Activated CD4-positive, alpha-beta T cell treated with anti-CD3 and anti-CD28 coated beads for 4 hours (primary cell): ENCODE measurements at places on chromosomes 4 and X.

- DNase-seq, result no peak
These were observed 1403.5 kb upstream of the PABPC4L start for GRCh38 chr4:135605076-135605475.

DNA sequence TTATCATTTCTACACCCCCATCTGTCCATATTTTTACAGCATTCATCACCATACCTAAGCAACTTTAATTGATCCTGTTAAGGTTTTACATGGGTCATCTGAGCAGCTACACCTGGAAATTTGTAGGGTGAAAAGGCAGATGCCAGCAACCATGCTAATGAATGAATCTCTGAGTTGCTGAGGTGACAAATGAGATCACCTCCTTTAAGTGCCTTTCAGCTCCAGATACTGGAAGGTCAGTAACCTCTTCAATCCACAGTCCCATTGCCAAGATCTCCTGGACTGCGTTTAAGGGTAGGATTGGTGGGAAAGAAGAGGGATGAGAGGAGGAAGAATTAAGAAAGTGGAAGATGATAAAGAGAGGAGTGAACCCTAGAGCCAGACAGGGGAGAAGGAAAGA is 8.5 kb upstream of the BMP3 start:
- DNase-seq, result no peak

- no peak for DNase-seq
These were observed 81.8 kb upstream of the NAP1L5 start for GRCh38 chr4:88779431-88779830.

GRCh38 chr4:168619266-168619631 is 122.4 kb downstream of the PALLD start:
- DNase-seq, result no peak

GRCh38 chr4:15652841-15653240 is 2.3 kb downstream of the FBXL5 start:
- no peak for DNase-seq

- no peak for DNase-seq
These were observed 89.0 kb upstream of the GK2 start for GRCh38 chr4:79497001-79497400.

DNA sequence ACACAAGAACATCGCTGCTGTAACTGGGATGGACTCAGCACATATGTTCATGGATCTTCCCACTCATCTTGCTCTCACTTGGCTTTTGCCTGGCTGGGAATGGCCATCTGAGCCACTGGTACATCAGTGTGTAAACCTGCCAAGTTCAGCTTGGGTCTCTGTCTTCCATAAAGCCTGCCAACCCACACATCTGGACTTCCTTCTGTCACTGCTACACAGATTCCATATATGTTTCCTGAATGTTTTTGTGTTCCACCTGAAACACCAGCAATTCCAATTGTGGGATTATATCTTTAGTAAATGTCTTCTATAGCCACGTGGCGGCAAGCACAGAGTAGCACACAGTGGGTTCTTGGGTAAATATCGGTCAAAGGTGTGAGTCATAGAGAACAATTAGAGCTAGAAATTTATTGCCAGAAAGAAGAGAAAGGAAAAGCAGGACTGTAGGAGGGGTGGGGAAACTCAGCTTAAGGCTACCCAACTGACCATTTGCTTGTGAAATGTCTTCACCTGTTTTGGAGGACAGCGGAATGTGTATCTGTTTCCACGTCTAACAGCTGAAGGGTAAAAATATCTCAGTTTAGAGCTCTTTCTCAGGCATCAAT is 125.9 kb downstream of the MFAP3L start:
- DNase-seq, result no peak

DNA sequence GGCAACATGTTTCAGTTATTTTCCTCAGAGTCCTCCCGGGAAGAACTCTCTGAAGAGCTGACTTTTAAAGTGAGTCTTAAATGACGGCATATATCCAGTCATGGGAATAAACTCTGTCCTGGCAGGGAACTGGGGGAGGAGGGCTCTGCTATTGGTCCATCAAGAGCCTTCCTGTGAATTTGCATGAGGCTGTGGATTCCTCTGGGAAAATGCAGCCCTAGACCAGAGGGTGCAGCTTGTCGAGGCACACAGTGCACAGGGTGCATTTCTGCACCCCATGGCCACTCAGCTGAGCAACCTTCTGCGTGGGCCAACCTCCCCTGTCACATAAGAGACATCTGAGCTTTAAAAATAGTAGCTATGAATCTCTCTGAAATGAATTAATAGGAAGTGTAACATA is 360.0 kb downstream of the GALNTL6 start:
- no peak for DNase-seq

DNA sequence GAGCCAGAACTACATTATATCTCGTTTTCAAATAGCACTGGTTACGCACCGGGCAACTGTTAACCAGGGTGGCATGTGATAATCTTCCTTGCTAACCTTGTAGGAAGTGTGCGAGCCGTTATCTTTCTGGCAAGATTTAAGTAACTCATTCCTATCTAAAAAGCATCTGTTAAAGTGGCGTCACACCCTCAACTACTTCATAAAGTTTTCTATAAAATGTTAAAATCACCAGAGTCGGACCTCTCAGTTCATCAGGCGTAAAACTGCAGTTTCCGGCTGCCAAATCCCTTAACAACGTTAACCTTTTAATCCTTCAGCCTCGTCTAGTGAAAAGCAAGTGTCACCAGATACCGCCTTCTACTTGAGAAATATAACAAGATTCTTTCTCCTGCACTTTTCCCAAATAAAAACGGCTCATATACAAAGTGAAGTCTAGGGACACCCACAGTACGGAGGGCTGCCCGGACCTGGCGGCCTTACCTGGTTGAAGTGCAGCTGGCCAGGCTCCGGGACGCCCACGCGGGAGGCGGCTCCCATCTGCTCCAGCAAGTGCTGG is 1.2 kb downstream of the SLC39A8 start:
- DNase-seq, result peak; percentile 55

DNA sequence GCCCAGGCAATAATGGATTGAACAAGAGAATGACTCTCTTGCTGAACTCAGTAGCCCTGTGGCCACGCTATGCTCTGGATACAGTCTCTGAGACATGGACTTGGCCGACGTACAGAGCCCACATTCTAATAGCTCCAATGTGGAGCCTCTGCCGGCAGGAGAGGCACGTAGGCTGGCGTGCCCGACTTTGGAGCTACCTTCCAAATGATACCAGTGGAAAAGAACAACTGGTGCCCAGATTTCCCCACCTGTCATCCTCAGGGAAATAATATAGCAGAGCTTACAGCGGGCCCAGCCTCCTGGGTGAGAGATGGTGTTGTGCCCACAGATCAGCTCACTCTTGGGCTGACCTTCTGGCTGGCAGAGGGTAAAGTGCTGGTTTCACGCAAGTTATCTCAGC is 10.6 kb downstream of the NDP start:
- DNase-seq, result no peak

DNA sequence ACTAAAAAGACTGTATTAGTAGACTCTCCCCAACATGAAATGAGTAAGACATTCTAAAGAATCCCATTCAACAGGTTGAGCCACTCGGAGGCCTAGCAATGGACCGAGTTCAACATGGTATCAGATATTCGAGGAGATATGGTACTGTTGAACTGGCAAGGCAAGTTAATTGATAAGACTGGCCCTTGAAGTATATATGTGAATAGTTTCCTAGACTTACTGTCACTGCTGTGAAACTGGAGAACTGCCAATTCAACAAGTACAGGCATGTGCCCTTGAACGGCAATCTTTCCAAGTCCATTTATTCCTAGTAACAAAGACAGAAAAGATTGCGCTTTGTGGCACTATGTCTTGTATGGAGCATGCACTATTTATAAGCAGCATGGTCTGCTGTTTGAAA is 24.4 kb downstream of the FAT1 start:
- no peak for DNase-seq

- DNase-seq, result no peak
These were observed 54.0 kb downstream of the SNX25 start for GRCh38 chr4:185263419-185263818.

DNA sequence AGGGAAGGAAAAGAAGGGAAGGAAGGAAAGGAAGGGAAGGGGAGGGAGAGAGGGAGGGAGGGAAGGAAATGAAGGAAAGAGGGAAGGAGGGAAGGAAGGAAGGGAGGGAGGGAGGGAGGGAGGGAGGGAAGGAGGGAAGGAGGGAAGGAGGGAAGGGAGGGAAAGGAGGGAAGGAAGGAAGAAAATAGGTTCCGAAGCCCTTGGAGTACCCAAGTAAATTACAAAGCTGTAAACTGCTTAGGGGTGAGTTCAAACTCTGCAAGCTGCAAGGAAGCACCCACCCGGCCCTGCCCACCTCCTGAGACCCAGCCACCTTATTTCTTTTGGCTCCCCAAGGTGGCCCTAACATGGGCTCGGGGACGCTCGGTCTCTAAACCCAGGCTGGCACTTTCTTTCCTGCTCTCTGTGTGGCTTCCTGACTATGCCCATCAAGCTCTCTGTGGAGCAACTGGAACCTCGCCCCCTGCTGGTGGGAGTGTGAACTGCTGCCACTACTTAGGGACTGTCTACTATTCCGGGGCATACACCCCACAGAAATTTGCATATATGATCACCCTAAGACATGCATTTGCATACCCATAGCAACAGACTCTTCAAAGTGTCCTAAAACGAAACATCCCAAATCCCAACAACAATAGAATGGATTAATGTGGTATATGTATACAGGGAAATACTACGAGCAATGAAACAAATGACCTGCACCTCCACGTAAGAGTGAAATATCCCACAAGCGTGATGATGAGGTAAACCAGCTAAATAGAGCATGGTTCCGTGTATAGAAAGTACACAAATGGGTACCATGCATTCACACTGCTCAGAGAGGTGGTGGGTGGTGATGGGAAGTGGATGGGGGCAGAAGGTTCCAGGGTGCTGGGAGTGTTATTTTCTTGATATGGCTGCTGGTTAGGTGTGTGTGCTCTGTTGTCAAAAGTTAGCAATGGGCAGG is 151.7 kb upstream of the TBL1X start:
- DNase-seq, result peak; percentile 82

GRCh38 chr4:34964613-34965012 is 1279.7 kb downstream of the ARAP2 start:
- DNase-seq, result no peak

DNA sequence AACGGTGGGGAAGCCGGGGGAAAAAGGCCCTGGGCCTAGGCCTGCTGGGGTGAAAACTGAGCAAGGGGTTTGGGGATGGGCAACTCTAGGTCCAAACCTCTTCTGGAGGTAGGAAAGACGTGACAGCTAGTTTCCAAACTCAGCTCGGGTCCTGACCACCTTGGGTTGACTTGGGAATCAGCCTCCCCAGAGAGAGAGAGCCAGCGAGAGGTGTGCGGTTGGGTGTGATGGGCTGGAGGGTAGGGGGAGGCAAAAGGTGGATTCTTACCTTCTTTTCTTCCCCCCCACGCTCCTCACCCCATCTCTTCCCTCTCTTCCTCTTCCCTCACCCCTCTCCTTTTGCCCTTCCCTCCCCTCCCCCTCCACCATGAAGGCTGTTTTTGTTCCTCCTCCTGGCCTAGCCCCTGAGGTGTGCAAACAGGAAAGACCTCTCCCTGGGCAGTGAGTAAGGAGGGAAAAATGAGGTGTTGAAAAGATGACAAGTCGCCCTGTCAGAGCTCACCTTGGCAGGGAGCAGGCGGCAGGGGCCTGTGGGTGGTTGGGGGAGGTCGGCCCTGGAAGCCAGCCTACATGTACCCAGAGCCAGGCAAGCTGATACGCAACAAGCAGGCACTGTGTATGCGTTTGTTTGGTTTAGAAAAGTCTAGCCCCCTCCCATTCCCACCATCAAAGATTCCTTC is 14.8 kb downstream of the PJA1 start:
- DNase-seq, result no peak

GRCh38 chr4:108774809-108775530 is 12.1 kb upstream of the ETNPPL start:
- DNase-seq, result no peak

- DNase-seq, result no peak
These were observed 223.7 kb upstream of the DIPK2B start for GRCh38 chrX:45424326-45424725.

GRCh38 chr4:53234111-53234510 is 131.8 kb downstream of the SCFD2 start:
- no peak for DNase-seq

DNA sequence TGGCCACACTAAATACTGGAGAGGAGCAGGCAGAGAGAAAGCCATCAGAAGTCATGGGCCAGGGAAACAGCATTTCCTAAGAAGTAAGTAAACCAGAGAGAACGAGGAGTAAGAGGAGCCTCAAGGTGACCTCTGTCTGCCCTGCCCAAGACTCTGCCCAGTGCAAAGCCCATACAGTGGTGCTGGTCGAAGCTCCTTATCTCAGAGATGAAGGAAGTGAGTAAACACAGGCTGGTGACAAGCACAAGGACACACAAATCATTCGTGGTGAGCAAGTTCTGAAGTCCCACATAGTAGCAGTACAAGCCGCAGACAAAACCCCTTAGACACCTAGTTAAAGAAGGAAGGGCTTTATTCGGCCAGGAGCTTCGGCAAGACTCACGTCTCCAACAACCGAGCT is 62.7 kb downstream of the DCTD start:
- DNase-seq, result no peak

DNA sequence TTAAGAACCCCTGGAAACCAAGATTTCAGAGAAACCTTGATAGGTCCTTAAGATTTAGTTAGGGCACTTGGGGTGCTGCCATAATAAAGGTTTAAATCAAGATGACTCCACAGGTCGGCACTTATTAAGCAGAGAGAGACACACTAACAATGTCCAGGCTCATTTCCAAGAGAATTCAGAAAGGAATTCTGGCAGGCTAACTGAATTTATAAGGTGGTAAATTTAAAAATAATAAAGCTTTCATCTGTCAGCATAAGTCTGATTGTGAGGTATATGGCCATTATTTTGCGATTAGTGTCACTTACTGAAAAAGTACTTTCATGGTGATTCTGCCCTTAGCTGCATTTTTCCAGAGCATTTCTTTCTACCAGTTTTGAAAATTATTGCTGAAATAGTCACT is 472.7 kb downstream of the ARAP2 start:
- no peak for DNase-seq
